ENCODE measurements at places on chromosomes 3 and 15.

DNA sequence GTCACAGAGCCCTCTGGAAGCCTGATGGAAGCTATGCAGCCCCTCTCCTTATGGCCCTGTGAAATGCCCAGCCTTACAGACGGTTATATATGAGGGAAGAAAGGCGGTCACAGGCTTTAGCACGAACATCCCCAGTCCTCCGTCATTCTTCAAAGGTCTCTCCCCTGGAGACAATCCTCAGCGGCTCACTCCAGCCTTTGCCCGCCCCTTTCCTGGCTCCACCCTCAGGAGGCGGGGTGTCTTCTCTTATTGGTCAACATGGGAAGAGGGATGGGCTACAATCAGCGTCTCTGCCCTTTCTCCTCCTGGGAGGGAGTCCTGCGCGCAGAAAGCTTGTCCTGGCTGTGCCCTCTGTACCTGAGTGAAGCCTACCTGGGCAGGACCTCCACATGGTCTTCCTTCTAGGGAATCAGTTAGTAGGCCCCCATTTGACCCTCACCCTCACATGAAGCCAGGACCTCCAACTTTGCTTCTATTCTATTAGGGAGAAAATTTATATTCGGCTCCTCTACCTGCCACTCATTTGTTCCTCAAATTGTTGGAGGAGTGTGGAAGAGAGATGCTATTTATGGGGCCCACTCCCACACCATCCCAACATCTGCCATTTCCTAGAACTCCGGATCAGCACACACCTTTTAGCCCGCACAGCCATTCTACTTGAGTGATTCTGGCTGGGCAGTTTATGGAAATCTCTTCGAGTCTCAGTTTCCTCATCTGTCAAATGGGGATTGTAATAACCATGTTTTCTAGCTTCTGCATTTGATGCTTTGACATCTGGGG lies 112.9 kb upstream of the SLC6A11 start:
- DNase-seq = peak; percentile 37

GRCh38 chr3:134352031-134352671 lies 22.1 kb downstream of the AMOTL2 start:
- DNase-seq = no peak

DNA sequence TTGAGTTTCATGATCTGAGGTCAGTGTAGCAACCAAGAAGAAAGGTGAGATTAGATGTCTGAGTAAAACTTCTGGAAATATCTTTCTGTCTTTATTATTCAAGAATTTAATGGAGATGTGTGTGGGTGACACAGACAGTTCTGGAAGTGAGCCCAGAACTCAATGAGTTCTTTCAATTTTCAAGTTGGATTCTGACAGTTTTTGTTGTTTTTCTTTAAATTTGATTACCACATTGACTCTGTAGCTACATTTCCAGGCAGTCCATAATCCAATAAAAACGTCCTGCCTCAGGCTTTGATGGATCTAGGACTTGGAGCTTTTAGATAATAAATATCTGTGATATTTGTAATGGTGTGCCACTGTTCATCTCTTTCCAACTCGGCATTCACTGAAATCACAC lies 3.9 kb upstream of the PARP14 start:
- DNase-seq = no peak

GRCh38 chr3:98021830-98022560 lies 13.1 kb downstream of the GABRR3 start:
- DNase-seq = no peak

GRCh38 chr3:45496555-45496954 lies 98.0 kb upstream of the LIMD1 start:
- DNase-seq = no peak

- no peak for DNase-seq
These were observed 5.0 kb downstream of the CCNDBP1 start for GRCh38 chr15:43190178-43190577.

DNA sequence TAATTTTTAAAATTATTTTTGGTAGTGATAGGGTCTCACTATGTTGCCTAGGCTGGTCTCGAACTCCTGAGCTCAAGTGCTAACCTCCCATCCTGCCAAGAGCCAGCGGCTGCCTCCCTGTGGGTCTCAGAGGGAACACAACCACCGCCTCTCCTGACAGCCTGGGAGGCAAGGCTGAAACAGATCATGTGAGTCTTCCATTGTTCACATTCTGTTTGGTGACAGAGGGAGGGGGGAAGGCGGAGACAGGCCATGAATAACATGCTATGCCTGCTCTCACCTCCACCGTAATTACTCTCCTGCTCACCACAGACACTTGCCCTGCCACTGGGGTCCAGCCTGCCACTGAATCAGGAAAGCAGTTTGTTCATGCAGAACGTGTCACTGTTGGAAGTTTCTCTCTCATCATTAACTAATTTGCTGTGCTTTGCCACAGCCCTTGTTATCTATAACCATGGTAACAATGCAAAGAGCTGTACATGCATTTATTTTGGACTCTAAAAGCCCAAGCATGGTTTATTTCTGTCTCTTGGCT lies 78.4 kb upstream of the RASGRF1 start:
- DNase-seq = peak; percentile 35

DNA sequence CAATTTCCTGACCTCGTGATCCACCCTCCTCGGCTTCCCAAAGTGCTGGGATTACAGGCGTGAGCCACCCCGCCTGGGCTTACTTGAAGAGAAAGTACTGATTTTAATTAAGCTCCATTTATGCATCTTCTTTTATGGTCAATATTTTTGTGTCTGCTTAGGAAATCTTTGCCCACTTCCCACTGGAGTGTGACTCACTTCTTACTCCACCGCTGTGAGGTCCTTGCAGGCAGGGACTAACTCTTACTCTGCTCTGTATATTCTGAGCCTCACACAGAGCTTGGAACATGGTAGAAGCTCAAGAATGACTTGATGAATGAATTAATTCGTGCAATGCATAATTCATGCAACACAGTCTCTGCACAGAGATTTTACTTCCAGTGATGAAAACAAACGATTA lies 2.9 kb upstream of the TM4SF19 start:
- DNase-seq = no peak

DNA sequence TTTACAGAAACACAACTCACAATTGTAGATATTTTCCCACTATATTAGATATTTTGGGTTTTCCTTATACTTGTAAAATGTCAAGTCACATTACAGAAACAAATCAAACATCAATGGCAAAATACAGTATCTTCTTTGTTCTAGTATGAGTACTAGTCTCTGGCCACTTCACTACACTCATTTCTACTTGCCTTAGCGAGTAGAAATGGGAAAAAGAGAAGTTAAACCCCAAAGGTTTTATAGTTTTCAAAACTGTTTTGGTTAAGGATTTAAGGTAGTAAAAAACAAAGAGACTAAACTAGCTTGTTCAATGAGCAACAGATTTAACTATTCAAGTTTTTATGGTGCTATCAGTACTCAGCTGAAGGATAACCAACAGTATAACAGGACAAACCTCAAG lies 81.7 kb downstream of the BTD start:
- DNase-seq = no peak

DNA sequence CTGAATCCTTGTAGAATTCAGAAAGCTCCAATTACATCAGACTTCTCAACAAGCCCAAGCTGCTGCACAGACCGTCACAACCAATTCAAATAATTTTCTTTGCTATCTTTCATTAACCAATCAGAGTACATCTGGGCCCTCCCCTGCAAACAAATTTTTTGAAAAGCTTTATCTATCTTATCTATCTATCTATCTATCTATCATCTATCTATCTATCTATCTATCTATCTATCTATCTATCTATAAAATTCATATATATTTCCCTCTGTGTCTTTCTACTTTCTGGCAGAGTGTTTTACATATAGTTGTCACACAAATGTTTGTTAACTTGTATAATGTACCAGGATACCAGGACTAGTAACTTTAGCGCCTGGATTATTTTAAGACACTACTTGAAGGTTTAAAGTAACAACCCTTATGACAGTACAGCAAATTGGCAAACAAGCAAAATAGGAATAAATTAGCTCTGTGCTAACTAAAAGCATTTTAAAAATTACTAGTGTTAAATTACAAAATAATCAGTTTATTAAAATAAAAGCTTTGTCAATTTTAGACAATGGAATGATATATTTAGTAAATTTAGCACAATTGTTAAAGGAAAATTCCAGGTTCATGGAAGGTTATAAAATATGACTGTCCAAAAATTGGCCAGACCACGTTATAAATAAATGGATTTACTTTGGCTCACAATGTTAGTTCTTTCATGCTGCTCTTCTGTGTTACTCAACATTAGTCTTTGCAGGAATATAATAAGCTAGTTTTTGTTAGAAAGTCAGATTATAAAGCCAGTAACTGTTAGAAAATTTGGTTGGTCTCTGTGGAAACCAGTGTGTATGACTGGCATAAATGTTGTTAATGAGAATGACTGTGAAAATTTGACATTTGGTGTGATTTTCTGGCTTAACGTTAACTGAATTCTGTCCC lies 138.6 kb downstream of the SUCNR1 start:
- DNase-seq = no peak

- DNase-seq = no peak
These were observed 272.0 kb upstream of the RORA start for GRCh38 chr15:61500951-61501620.

GRCh38 chr15:63497642-63498467 lies 6.5 kb upstream of the USP3 start:
- DNase-seq = no peak

GRCh38 chr15:74906067-74906449 lies 593 bp downstream of the FAM219B start:
- DNase-seq = no peak

DNA sequence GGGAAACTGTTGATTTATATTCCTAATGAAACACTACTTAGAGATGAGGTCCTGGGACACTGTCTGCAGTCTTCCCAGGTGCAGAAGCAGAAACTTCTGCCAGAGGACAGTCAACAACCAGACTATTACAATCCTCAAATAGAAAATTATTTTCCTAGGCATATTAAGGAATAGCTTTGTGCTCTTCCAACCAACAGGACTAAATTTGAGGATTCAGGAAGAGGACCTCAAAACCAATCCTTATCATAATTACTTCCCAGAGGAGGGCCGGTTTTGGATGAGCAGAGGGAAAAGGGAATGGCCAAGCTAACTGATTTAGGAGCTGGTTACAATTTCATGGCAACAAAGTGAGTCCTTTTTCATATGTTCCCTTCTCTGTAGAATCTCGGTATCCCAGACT lies 21.0 kb downstream of the ALDH1A2 start:
- DNase-seq = no peak

GRCh38 chr15:84910928-84911623 lies 26.6 kb downstream of the SLC28A1 start:
- DNase-seq = no peak

- DNase-seq = no peak
These were observed 23.0 kb downstream of the HPS3 start for GRCh38 chr3:149152420-149152819.

- DNase-seq = no peak
These were observed 488.8 kb upstream of the DPPA4 start for GRCh38 chr3:109825971-109826810.

GRCh38 chr3:64650715-64651114 lies 37.1 kb downstream of the ADAMTS9 start:
- no peak for DNase-seq

- DNase-seq = no peak
These were observed 152.4 kb downstream of the AGBL1 start for GRCh38 chr15:86231864-86232721.

GRCh38 chr15:41564286-41564959 lies 5.4 kb downstream of the TYRO3 start:
- DNase-seq = no peak

GRCh38 chr15:101497484-101498034 lies 8.1 kb upstream of the PCSK6 start:
- DNase-seq = no peak

DNA sequence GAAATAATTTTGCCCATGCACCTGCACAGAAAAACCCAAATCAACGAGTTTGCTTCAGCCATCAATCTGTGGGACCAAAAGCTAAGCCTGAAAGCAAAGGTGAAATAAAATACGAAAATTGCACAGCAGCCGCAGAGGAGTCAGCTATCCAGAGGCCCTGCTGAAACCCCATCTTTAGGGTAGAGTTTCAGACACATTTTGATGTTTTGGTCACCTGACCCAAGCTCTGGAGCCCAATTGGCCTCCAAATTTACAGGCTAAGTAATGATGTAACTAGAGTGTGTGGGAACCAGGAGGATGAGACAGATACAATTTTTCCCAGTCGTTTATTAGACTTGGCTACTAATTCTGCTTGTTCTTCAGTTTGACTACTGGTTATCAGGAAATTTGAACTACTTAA lies 308.6 kb upstream of the ATP11B start:
- no peak for DNase-seq

DNA sequence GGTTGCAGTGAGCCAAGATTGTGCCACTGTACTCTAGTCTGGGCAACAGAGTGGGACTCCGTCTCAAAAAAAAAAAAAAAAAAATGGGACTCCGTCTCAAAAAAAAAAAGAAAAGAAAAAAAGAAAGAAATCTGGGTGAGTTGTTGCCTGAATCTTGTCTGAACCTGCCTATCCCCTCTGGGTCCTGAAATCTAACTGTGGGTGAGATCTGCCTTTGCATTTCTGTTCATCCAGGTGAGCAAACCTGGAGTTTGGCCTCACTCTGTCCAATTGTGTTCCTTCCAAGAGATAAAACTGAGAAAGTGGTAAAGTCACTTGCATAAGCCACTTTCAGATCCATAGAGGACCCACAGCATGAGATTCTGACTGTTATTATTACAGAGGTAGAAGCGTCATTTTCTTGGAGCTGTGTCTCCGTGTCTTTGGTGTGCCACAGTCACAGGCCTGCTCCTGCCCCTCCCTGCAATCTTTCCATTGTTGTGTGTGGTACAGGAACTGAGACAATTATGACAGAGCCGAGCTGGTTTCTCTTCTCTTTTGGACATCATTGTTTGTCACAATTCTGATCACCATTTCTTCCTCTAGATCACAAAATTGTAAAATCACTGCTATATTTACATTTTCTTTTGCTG lies 235.9 kb downstream of the LPP start:
- DNase-seq = no peak

DNA sequence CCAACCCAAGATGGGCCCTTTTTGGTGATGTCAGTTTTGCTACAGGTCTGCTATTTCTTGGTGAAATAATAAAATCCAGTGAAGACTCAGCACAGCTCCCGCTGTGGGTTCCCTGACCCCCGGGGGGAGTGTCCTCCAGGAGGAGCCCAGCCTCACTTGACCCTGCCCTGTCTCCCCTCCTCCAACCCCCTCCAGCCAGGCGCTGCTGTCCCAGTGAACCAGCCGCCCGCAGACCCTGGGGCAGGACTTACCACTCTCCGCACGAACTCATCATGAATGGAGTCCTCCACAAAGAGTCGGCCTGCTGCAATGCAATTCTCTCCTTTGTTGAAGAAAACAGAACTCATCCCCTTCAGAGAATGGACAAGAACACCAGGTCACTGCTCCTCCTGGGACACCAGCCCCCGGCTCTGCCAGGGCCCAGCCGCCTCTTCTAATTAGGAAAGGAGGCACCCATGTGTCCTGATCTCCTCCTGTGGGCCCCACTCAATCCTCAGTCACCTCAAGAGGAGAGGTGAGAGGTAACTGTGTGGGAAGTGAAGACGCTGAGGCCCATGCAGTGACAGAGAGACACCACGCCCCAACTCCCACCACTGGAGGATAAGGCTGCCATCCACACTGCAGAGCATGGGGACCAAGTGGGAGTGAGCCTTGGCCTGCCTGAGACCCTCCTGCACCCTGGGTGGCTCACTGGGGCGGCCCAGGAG lies 28.8 kb upstream of the SLC41A3 start:
- DNase-seq = no peak
